Stimulated activated CD8-positive, alpha-beta memory T cell treated with anti-CD3 and anti-CD28 coated beads, Interleukin-12 subunit alpha, Interleukin-12 subunit beta, amount 100 ng/mL, for 4 hours (primary cell): ENCODE measurements at places on chromosomes 12 and 14.

- DNase-seq = no peak
These were observed 17.7 kb upstream of the DHRS2 start for GRCh38 chr14:23618415-23618988.

GRCh38 chr14:75445236-75445635 lies 17.4 kb downstream of the JDP2 start:
- DNase-seq = no peak

DNA sequence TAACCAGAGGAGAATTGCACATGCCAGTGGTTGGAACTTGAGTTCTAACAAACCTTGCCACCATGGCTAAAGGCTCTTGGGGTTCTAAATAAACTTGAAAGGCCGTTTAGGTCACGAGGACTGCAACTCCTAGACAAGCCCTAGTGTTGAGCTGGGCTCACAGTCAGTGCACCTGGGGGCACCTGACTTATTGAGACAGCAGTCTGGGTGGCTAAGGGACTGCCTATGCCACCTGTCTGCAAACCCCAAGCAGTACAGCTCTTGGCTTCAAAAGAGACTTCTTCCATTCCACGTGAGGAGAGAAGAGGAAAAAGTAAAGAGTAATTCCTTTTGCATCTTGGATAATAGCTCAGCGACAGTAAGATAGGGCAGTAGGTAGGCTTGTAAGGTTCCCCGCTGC lies 765.6 kb upstream of the FOXG1 start:
- no peak for DNase-seq

DNA sequence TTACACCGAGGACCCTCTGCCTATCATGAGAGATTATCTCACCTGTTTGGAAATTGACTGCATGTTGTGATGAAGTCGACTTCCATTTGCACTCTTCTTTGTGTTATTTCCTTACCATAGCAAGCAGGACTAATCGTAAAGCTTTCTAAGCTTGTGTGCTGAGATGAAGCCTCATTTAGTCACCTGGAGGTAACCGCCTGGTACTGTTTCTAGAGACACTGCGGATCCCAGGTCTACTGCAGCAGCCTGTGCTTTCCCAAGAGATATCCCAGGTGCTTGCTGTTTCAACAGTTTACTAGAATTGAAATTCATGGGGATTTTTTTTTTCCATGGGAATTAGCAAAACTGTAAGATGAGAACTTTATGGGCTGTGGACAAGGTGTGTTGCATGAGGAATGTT lies 131.8 kb downstream of the PTPRR start:
- no peak for DNase-seq

DNA sequence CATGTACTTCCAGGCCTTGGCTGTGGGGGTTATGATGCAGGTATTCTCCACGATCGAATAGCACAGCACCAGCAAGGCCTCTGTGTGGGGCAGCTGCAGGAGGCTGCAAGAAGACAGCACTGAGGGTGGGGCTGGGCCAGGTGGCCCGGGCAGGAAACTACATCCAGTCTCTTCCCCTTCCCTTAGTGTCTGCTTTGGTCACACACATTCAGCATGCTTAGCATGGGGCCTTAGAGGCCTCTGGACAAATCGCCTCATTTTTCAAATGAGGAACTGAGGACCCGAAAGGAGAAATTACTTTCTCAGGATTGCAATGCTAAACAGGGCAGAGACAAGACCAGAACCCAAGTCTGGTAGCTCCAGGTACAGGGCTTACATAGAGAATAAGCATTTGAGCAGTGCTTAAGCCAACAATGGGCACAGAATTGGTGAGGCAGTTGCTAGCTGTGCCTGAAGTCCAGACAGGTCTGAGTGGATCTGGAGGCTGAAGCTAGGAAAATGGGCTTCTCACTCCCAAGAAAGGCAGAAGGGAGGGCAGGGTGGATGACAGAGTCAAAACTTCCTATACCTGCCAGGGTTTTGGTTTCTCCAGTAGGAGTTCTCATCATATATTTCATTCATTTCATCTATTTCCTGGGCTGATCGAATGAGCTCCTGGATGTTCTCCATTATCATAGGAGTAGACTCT lies 3.5 kb downstream of the ACRBP start:
- DNase-seq = no peak

DNA sequence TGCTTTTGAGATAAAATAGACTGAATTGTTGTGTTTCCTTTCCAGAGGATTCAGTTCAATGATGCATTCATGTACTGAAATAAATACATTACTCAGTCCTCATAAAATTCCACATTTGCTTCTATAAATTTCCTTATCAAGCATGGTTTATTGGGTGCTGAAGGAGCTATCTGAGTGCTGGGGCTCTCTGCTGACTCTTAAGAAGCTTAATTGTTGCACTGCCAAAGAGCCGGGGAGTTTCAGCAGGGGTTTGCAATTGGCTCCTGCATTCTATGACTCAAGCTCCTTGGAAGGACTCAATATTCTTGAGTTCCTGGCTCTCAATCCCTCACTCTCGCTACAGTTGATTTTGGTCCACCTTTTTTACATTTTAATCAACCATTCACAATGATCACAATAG lies 69.8 kb upstream of the PYGL start:
- DNase-seq = no peak

DNA sequence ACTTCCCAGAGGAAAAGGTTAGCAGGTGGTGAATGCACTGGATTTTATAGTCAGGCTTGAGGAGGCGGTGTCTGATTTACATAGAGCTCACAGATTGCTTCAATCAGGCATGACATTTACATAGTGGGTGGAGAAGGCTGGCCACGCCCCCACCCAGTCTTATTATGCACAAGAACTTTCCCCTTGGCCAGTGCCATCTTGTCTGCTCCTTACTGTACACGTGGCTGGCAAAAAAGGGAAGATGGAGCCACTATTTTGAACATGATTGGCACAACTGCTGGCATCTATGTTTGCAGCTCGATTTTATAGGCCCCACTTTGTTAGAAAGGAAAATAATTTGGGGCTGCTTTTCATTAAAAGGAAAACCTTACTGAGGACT lies 10.9 kb upstream of the LGMN start:
- no peak for DNase-seq

- no peak for DNase-seq
These were observed 5.2 kb upstream of the RILPL2 start for GRCh38 chr12:123441523-123442164.

GRCh38 chr14:87109271-87109670 lies 883.7 kb downstream of the GALC start:
- DNase-seq = no peak

GRCh38 chr12:11729439-11730150 lies 80.1 kb downstream of the ETV6 start:
- no peak for DNase-seq

DNA sequence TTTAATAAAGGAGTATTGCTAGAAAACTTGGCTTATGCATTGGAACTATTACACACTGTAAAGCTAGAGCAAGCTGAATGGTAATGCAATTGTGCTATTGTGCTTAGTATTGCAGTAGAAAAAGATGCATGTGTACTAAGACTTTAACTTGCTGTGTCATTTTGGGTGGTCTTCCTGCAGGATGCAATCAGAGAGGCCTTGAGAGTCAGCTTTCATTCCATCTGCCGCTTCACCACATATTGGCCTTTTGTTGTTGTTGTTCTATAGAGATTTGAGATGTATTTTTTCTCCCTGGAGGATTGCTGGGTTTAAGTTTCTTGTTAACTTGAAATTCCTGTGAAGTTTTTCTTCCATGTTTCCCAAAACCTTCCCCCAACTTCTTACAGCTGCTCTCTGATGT lies 449.7 kb downstream of the TMTC2 start:
- DNase-seq = no peak

DNA sequence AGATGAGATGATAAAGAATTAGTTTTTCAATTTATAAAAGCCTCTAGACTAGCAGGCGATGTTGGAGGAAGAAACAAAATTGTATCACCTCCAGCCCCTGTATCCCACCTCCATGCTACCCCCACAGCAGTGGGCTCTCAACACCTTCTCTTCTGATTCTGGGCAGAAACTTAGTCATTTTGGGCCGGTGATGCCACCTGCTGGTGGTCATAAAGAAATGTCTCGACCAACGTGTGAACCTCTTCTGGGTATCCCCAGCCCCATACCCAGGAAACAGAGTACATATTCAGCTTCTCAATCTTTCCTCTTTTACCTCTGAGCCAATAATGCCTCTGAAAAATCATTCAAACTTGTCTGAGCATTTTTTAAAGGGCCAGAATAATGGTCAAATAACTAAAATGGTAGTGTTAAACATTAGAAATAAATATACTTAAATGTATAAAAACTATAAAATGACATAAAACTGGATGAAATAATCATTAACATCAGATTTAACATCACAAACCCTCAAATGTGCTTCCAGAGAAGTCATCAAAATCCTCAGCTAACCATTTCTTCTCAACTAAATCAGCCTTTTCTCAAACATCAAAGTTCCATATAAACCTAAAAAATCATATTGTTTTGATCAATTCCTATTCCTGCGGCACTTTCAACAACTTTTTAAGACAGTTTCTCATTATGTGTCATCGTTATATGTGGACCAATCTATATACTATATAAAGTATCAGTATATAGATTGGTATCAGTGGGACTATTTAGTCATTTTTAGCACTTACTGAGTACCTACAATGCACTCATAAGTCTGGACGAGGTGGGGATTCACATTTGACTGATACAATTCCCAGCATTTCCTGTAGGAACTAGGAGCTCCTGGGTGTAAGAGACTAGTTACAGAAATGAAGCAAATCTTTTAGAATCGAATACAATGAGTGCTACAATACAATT lies 69.4 kb downstream of the ATXN2 start:
- peak; percentile 41 for DNase-seq

- no peak for DNase-seq
These were observed 437.9 kb downstream of the AACS start for GRCh38 chr12:125503128-125503527.

GRCh38 chr12:116092776-116093175 lies 184.7 kb downstream of the MED13L start:
- DNase-seq = no peak

- no peak for DNase-seq
These were observed 12.9 kb downstream of the EXOC3L4 start for GRCh38 chr14:103107455-103107854.

- DNase-seq = no peak
These were observed 63.8 kb downstream of the SUSD6 start for GRCh38 chr14:69675245-69675583.

GRCh38 chr12:31588976-31589375 lies 2.0 kb downstream of the DENND5B start:
- DNase-seq = no peak

GRCh38 chr12:117622087-117622486 lies 260.7 kb upstream of the NOS1 start:
- no peak for DNase-seq

GRCh38 chr12:42027546-42027945 lies 117.1 kb downstream of the GXYLT1 start:
- DNase-seq = no peak

DNA sequence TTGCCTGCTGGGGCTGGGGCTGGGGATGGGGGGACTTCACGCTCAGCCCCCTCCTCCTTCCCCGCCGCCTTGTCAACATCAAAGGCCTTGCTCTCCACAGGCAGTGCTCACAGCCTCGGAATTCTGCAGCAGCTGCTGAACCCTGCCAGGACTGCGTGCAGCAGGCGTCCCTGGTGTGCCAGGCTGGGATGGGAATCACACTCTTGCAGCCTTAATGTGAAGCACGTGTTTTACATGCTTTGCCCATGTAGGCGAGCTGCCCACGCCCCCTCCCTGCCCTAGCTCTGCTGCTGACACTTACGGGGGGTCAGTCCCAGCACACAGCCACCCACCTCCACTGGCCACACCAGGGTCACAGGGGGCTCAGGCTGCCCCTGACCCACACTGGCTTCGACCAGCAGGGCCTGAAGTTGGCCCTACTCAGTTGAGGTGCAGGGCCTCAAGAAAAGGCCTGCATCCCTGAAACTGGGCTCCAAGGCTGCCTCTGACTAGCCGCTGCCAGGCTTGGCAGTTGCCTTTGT lies 276.2 kb upstream of the RTL1 start:
- DNase-seq = no peak

GRCh38 chr12:68641138-68641537 lies 30.4 kb downstream of the RAP1B start:
- DNase-seq = peak; percentile 22

DNA sequence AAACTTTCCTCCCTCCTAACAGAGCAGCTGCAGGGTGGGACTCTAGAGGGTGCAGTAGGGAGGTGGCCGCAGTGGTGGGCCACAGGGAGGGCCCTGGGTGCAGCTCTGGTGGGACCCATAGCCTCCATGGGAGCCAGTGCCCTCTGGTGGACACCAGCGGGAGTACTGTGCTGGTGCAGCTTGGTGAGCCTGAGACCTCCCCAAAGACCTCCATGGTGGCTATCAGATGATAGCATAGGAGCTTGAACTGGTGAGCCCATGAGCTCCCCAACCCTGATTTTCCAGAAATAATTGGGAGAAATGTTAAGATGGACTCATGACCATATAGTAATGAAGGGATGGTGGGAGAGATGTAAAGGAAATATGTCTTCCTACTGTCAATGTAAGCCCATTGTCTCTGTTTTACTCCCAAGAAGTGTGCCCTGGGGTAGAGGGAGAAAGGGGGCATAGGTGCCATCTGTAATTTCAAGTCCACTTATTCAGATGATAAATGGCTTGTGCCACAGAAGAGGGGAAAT lies 98.7 kb downstream of the GAS2L3 start:
- no peak for DNase-seq

GRCh38 chr12:96400631-96401075 lies 414 bp upstream of the CDK17 start:
- DNase-seq = no peak

GRCh38 chr12:114760151-114760877 lies 76.3 kb upstream of the TBX3 start:
- no peak for DNase-seq

- DNase-seq = no peak
These were observed 45.8 kb downstream of the CRADD start for GRCh38 chr12:93722835-93723567.

- no peak for DNase-seq
These were observed 103.0 kb upstream of the SFSWAP start for GRCh38 chr12:131607658-131608447.

DNA sequence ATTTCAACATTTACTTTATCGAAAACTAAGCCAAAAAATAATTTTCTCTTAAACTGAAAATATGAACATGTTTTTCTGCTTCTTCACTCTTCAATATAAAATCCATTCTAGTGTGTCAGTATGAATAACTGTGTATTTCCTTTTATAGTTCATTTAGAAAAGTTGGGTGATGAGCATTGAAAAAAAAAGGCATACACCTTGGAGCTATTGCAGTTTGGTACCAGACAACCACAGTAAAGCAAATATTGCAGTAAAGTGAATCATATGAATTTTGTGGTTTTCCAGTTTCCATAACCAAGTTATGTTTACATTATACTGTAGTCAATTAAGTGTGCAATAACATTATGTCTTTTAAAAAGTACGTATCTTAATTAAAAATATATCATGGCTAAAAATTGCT lies 195.0 kb upstream of the FOXG1 start:
- DNase-seq = no peak

DNA sequence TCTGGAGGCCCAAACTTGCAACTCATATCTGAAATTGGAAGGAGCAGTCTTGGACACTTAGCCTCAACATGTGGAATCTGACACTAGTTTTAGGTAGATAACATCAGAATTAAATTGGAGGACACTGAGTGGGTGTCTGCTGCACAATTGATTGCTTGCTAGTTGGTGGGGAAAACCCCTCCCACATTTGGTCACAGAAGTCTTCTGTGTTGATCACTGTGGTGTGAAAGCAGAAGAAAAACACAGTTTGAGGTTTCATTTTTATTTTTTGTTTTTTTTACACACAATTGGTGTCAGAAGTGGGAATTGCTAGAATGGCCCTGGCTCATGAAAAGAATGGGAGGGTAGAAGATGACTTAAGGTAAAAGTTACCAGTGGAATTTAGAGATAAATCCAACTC lies 78.0 kb upstream of the CD163 start:
- no peak for DNase-seq
